ENCODE measurements at places on chromosomes 11 and 22. TPM values are rescaled to one million over a fixed set of nuclear protein-coding genes. Genes with fewer than 3 reads are reported as not detected.

The CCDC81 gene
- 0.33 TPM for total RNA-seq

The ACRV1 gene
- not detected for total RNA-seq

The KCNK4 gene
- 0.07 TPM for total RNA-seq

The P2RY2 gene
- 8.9 TPM for total RNA-seq

The MYBPC3 gene
- total RNA-seq: 0.10 TPM

The CDK2AP2 gene
- 91.0 TPM for total RNA-seq

The OTOG gene
- not detected for total RNA-seq

The C22orf42 gene
- total RNA-seq: not detected

The ADM2 gene
- total RNA-seq: 0.51 TPM

The PHLDA2 gene
- 135 TPM for total RNA-seq

The MMP11 gene
- 0.23 TPM for total RNA-seq

The ACR gene
- not detected for total RNA-seq

The SLC22A9 gene
- total RNA-seq: not detected

The PGGHG gene
- 12.1 TPM for total RNA-seq

The CCDC89 gene
- total RNA-seq: not detected

The CHRDL2 gene
- total RNA-seq: 5.0 TPM

The LRRN4CL gene
- not detected for total RNA-seq

The TIMM10 gene
- 181 TPM for total RNA-seq

The MMP1 gene
- total RNA-seq: 0.87 TPM

The CECR2 gene
- total RNA-seq: 0.06 TPM

The GSTT2 gene
- not detected for total RNA-seq

The APOA5 gene
- not detected for total RNA-seq

The TMPRSS5 gene
- 0.14 TPM for total RNA-seq

The ZNRF3 gene
- total RNA-seq: 5.9 TPM

The CRYBB3 gene
- not detected for total RNA-seq

The MN1 gene
- 3.0 TPM for total RNA-seq

The AQP11 gene
- 2.3 TPM for total RNA-seq

The XKR3 gene
- total RNA-seq: not detected

The ANO1 gene
- total RNA-seq: 1.1 TPM

The OR10AG1 gene
- total RNA-seq: not detected

The MRGPRX3 gene
- total RNA-seq: not detected

The TRIM6 gene
- total RNA-seq: 13.3 TPM

The UCP3 gene
- total RNA-seq: 1.4 TPM

The FAM227A gene
- total RNA-seq: 1.1 TPM

The SPECC1L gene
- 13.4 TPM for total RNA-seq

The NLRP10 gene
- not detected for total RNA-seq

The ELMOD1 gene
- total RNA-seq: 0.34 TPM

The SSRP1 gene
- total RNA-seq: 227 TPM

The TMEM121B gene
- 0.13 TPM for total RNA-seq

The MARK2 gene
- total RNA-seq: 24.9 TPM

The ZBED5 gene
- total RNA-seq: 30.5 TPM

The ALX4 gene
- 7.9 TPM for total RNA-seq

The TIMP3 gene
- 2.3 TPM for total RNA-seq

The TUG1 gene
- total RNA-seq: 33.7 TPM

The PRMT3 gene
- 35.0 TPM for total RNA-seq

The GAS2L1 gene
- total RNA-seq: 26.4 TPM

The NUP160 gene
- 33.4 TPM for total RNA-seq

The P4HA3 gene
- 42.6 TPM for total RNA-seq

The MMP3 gene
- 0.08 TPM for total RNA-seq

The PARVA gene
- 29.2 TPM for total RNA-seq

The MMP12 gene
- total RNA-seq: 0.07 TPM

The LINC01488 gene
- not detected for total RNA-seq

The CCDC15 gene
- 0.54 TPM for total RNA-seq

The BARX2 gene
- not detected for total RNA-seq

The OR8D1 gene
- not detected for total RNA-seq

The MUC2 gene
- 0.17 TPM for total RNA-seq

The ABCG4 gene
- total RNA-seq: 0.36 TPM
